ENCODE measurements at places on chromosomes 3 and 15.

DNA sequence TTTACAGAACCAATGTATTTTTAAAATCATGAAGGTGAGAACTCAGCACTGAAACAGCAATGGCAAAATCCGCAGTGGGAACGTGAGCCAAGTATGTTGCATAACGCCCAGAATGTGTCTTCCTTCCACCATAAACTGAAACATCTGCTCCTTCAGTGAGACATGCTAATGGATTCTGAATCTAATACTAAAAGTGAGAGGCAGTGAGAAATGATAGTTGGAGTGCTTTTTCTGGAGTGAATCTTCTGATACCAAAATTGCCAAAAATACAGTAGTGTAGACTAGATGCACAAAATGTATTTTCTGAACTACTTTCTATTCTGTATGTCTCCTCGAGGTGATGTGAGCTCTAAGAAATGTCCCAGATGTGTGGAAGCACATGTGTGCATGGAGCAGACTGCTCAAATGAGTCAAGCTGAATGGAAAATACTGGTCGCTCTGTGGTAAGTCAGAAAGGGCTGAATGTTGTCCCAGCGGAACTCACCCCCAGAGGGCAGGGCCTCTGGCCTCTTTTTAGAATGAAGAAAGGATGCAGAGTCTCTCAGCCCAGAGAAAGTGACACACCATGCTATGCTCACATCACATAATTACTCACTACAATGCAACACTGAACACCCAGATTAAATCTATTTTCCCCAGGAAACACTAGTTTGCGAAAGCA, 73.0 kb downstream of the ATP10A start:
- peak; percentile 48 for DNase-seq

DNA sequence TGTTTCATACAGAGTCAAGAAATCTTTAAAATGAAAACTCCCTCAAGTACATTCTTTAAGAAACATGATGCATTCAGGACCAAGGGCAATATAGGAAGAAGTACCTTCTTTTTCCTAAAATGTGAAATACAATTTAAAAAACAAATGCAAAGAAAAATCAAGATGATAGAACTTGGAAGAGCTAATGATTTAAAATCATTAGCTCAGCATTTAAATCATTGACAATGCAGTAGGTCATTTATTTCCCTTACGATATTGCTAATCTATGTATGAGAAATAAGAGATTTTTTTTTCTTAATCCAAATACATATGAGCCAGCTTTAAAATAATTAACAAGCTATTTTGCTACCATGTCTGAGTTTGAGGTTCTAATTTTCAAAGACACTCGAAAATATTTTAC, 105.5 kb downstream of the HHLA2 start:
- DNase-seq = no peak

GRCh38 chr15:57319919-57320560, 56.3 kb upstream of the CGNL1 start:
- no peak for DNase-seq

- no peak for DNase-seq
These were observed 1.1 kb upstream of the PLCH1 start for GRCh38 chr3:155745795-155746550.

DNA sequence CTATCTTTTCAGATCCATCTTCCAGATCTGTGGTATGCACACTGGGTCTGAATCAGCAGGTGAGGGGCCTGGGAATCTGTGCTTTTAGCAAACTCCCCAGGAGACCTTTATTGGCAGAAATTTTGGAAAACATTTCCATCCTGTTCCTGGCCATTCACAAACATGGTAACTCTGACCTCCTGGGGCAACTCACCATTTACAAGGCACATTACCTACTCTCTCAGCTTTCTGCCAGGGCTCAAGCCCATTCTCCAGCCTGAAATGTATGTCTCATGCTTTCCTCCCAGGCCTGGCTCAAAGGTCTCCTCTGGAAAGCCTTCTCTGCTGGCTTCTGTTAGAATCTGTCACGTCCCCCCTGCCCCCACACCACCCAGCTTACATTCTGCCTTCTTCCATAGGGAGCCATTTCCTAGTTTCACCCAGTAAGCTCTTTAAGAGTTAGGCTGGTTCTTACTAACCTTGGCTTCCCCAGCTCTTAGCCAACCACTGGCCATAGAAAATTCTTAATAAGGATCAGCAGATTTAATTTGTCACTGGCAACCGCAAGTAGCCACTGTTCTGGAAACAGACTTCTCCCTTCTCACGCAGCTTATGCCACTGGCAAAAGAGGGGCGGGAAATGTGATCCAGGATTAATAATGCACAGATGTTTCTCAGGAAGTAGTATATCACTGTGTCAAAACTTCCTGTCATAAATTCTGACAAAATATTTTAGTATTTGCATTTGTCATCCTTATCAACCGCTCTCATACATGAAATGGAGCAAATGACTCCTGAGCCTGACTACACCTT, 55.0 kb downstream of the RORA start:
- no peak for DNase-seq

DNA sequence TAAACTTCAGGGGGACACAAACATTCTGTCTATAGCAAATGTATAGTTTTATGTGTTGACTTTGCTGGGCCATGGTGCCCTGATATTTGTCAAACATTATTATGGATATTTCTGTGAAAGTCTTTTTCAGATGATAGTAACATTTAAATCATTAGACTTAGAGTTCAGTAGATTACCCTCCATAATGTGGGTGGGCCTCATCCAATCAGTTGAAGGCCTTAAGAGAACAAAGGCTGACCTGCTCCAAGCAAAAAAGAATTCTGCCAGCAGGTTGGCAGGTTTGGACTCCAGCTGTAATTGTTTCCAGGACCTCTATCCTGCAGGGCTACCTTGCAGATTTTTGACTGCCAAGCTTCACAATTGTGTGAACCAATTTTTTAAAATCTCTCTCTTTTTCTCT, 1250.9 kb downstream of the ROBO1 start:
- DNase-seq = no peak

- peak; percentile 39 for DNase-seq
These were observed 84.8 kb downstream of the SMAD3 start for GRCh38 chr15:67150023-67150860.

GRCh38 chr3:157282261-157283191, 122.6 kb upstream of the CCNL1 start:
- DNase-seq = no peak

DNA sequence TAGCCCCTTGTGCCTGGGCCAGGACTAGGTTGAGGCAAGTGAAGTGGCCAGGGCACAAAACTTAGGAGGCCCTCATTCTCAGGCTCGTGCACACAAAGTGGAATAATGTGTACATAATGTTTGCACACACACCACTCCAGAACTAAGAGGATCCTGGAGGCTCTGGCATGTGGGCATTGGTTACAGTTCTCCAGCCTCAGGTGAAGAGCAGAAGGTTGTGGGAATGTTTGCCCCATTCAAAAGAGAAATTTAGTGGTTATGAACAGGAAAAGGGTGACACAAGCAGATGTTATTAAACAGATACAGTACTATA, 31.3 kb downstream of the ASB7 start:
- DNase-seq = no peak

DNA sequence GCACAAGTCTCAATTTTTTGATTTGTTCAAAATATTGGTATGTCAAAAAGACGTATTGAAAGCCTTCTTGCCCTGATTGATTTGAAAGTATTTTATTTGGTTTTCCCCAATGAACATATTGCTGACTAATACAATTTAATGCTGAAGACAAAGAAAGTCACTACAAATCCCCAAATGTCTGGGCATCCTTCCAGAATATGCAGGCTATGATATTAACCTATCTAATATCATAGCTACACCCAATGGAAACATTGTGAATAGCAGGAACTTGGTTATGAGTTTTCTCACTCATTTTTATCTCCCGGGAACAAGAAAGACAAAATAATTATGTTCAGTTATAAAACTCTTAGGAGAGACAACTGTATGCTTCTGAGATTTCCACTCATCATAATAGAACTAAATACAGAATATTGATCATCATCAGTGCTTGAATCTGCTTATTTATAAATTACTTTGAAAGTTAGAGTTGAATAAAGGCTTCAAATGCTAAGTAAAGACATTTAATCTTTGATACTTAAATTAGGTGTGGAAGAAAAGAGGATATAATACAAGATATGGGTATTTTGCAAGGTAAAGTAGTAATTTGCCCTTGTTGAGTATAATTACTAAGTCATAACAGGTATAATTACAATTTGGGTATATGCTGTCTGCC, 483.9 kb downstream of the RBMS3 start:
- no peak for DNase-seq

DNA sequence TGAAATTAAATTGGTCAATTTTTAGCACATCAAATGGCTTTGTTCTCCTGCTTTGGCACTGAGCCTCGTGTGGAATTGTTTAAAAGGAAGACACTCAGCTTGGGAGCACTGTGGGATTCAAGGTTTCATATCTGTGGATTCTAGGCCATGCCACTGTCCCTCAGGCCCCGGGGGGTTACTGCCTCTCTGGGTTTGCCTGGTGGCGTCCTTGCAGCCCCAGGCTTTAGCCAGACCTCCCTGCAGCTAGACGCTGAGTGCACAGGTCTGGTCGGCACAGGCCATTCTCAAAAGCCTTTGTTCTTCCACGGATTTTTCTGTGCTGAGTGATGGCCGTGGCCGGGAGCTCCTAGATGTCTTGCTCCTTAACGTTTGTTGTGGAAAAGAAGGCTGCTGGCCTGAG, 76.2 kb downstream of the CACNA2D3 start:
- DNase-seq = no peak

- DNase-seq = no peak
These were observed 69.9 kb downstream of the SEC22A start for GRCh38 chr3:123271466-123272159.

DNA sequence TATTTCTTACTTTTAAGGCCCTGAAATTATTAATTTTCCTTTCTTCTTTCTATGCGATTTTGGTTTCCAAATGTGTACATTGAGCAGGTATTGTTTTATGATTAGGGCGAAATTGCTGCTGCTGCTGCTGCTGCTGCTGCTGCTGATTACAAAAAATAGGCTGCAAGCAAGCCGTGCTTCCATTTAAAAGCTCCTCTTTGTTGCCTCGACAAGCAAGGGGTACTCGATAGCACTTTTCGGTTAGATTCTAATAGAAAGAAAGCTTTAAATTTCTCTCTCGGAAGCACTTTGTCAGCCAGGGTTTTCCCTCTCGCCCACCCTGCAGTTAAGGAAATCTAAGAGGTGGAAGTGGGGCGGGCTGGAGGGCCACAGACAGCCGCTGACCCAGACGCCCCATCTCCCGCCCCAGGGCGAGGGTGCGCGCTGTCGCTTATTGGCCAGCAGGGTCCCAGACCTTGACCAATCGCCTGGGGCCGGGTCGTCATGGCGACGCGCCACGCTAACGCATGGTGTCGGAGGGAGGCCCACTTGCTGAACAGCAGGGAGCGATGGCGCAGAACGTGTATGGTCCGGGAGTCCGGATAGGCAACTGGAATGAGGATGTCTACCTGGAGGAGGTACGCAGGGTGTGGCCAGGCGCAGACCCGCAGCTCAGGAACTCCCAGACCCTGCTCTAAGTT, at the start of gene CFAP161:
Gene CFAP161 (plus strand): TSS at position 489 of the 680 bp plus-strand sequence. CDS start 60 bp downstream, at position 549.
- DNase-seq = peak; percentile 46

DNA sequence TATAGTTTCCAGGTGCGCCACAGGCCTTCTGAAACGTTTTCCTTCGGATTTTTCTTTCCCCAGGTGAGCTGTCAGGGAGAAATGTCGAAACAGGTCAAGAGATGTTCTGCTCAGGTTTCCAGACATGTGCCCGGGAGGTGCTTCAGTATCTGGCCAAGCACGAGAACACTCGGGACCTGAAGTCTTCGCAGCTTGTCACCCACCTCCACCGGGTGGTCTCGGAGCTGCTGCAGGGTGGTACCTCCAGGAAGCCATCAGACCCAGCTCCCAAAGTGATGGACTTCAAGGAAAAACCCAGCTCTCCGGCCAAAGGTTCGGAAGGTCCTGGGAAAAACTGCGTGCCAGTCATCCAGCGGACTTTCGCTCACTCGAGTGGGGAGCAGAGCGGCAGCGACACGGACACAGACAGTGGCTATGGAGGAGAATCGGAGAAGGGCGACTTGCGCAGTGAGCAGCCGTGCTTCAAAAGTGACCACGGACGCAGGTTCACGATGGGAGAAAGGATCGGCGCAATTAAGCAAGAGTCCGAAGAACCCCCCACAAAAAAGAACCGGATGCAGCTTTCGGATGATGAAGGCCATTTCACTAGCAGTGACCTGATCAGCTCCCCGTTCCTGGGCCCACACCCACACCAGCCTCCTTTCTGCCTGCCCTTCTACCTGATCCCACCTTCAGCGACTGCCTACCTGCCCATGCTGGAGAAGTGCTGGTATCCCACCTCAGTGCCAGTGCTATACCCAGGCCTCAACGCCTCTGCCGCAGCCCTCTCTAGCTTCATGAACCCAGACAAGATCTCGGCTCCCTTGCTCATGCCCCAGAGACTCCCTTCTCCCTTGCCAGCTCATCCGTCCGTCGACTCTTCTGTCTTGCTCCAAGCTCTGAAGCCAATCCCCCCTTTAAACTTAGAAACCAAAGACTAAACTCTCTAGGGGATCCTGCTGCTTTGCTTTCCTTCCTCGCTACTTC, 3.8 kb downstream of the BHLHE40 start:
- no peak for DNase-seq

GRCh38 chr15:67750371-67750770, 74.9 kb upstream of the SKOR1 start:
- no peak for DNase-seq

- DNase-seq = no peak
These were observed 77.7 kb upstream of the RGMA start for GRCh38 chr15:93166675-93167074.

DNA sequence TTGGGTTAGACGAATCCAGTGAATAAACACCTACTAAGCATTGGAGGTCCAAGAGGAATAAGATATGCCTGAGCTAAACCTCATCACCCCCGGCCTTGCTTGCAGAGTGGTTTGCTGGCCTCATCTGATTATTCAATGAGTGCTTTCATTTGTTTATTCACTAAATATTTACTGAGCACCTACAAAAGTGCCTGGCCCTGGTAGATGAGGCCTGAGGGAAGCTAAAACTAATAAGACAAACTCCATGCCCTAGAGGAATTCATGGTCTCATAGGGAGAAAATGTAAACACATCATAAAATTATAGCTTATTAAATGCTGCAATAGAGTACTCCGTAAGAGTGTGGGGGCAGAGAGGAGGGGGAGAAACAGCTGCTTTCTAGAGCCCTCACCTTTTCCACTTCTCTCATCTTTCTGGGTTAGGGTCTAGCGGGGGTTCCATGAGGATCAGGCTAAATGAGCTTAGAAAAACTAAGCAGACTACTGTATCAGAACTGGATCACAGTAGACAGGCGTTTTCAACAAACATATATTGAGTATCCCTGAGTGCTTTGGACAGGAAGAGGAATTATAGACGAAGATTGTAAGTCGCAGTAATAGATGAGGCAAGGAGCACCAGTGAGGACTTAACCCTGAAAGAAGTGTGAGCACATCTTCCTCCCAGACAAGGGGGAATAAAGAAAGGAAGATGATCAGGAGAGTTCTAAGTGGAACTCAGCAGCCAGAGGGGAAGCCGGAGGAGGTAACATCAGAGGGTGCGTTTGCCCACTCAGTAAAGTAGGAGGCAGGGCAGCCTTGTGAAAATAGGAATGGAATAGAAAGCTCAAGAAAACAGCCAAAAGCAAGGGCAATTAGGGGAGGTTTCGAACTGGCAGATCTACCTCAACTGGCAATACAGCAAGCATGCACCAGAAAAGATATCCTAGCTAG, 31.5 kb upstream of the LAMP3 start:
- no peak for DNase-seq

GRCh38 chr3:126101521-126101982, 17.6 kb upstream of the SLC41A3 start:
- DNase-seq = no peak

GRCh38 chr3:2390926-2391532, 292.4 kb downstream of the CNTN4 start:
- DNase-seq = no peak
